HCT116 (cell line): ENCODE measurements at places on chromosomes 5 and 9. TPM values are rescaled to one million over a fixed set of nuclear protein-coding genes. Genes with fewer than 3 reads are reported as not detected.

The GAPT gene
- not detected for total RNA-seq

The ARSI gene
- 0.07 TPM for total RNA-seq

DNA sequence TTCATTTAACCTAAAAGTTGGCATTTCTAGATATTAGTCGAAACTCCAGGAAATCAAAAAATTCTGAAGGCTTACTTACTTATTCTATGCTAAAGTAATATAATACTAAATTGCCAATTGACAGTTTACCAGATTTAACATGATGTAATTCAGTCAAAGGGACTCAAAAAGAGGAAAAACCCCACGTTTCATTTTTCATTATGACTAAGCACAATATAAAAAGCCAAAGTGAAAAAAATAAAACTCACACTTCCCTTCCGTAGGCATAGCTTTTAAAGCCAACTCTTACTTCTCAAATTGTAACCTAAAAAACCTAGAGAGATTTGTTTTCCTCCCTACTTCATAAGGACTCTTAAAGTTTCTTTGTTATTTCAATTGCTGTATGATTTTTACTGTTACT, 146.6 kb downstream of the RAPGEF6 start:
- H3K27ac ChIP-seq, result no peak overlapping the region
- DNase-seq, result no peak
- H3K36me3 ChIP-seq, result peaks cover 6% of the 10 kb centered on the region; the same call in 1 of the 2 replicates
- no peaks in the 10 kb centered on the region for H3K4me1 ChIP-seq
- no peaks in the 10 kb centered on the region for H3K27me3 ChIP-seq

- H3K36me3 ChIP-seq, result no peaks in the 10 kb centered on the region
- peaks cover 38% of the 10 kb centered on the region for H3K4me1 ChIP-seq
- H3K27ac ChIP-seq, result no peak overlapping the region
- H3K4me3 ChIP-seq, result no peak overlapping the region
These were observed 534.5 kb downstream of the BNC2 start for GRCh38 chr9:16335788-16336580.
